ENCODE measurements at places on chromosomes 4 and X.

DNA sequence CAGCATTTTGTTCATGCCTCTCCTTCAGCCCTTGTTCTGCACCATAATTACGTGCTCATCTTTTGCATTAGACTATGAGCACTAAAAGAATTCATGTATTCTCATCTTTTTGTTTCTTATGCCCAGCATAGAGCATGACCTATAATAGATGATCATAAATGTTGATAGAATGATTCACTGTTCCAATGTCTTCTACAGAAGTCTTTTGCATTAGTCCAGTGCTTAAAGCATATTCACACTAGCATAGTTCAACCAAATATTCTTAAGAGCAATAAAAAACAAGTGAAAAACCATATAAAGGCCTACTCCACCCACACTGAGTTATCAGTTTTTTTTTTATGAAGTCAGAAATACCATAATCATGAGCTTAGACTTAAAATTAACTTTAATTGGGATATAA is 36.5 kb upstream of the SLC10A4 start:
- DNase-seq = no peak

DNA sequence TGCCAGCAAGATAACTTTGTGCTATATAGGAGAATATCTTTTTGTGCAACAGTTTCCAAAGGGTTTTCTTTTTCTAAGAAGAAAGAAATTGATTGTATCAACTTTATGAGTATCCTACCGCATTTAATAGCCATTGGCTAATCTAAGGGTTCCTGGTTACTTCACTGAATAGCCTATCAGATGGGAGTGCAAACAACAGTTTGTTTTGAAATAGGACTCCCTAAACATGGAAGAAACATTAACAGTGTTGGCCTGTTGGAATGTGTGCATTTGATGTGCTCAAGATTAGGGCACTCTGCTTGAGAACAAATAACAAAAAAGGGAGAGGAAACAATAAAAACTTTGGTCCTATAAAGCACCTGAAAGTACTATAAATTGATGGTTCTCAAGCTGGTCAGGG is 29.1 kb downstream of the NPNT start:
- no peak for DNase-seq

GRCh38 chr4:138087066-138087719 is 155.0 kb downstream of the SLC7A11 start:
- no peak for DNase-seq

DNA sequence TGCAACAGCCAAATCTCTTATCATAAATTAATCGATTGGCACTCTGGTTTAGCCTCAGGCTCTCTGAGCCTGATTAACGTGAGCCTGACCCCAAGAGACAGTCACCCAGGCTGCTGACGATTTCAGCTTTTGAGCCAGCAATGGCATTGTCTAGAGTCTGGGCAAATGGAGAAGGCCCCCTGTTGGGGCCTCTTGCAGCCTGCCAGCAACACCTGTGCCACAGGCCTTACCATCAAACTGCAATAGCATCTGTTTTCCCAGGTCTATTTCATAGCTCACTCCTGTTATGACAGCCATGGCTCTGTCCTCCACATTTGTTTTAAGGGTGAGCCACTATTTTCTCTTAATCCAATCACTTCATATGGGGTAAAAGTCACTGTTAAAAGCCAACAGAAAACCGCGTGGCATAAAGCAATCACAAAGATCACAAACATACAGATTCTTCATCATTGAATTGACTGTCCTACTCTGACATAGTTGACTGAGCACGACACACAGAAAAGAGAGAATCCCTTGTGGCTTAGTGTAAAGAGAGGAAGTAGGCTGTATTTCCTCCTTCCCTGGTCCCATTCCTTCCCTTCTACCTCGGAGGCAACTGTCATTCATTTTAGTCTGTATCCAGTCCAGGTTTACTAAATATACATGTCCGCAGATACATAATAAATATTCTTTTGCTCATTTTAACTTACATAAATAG is 47.8 kb downstream of the SLC9A7 start:
- no peak for DNase-seq

- no peak for DNase-seq
Observed at GRCh38 chrX:55867181-55867651, 149.7 kb downstream of the RRAGB start.

GRCh38 chr4:27087306-27088045 is 226.8 kb downstream of the STIM2 start:
- no peak for DNase-seq

GRCh38 chr4:6354119-6354518 is 84.5 kb downstream of the WFS1 start:
- DNase-seq = no peak

GRCh38 chr4:7189066-7189465 is 3.3 kb upstream of the SORCS2 start:
- no peak for DNase-seq

DNA sequence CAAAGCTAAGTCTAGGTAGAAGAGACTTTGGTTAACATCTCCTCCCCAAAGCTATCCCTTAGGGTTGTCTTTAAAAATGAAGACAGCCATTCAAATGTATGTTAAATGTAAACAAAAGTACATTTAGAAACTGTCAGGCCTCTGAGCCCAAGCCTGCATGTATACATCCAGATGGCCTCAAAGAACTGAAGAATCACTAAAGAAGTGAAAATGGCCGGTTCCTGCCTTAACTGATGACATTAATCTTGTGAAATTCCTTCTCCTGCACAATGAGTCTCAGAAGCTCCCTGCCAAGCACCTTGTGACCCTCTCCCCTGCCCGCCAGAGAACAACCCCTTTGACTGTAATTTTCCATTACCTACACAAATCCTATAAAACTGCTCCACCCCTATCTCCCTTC is 377.9 kb downstream of the FAM133A start:
- no peak for DNase-seq

DNA sequence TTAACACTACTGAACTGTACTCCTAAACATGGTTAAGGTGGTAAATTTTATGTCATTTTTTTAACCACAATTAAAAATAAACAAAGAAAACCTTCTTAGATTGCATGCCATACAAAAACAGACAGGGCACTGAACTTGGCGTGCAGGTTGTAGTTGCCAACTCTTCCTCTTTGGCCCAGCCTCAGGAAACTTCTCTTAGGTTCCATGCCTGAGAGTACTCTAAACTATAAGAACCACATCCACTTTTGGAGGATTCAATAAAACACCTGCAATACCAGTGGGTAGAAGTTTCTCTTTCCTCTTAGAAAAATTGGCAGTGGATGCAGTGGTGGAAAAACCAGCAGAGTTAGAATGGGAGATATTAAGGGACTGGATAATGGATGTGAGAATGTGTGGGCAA is 103.4 kb downstream of the LUZP4 start:
- DNase-seq = no peak

DNA sequence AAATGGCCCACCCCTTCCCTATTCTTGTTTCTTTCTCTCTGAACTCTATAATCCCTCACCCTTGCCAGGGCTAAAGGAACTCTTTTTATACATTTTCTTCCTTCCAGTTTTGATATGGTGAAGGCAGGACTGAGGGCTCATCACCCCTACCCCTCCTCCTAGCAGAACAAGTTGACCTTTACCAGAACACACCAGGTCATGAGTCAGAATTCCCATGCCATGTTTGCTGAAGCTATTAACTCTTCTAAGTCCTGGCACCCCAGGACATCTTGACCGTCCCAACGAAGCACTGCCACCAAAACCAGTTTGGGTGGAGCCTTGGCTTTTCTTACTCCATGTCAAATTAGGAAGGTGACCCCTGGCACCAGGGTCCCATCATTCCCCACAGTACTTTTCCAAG is 57.5 kb upstream of the DYNLT3 start:
- DNase-seq = no peak

- no peak for DNase-seq
Observed at GRCh38 chr4:40800064-40800463, 50.3 kb downstream of the NSUN7 start.

DNA sequence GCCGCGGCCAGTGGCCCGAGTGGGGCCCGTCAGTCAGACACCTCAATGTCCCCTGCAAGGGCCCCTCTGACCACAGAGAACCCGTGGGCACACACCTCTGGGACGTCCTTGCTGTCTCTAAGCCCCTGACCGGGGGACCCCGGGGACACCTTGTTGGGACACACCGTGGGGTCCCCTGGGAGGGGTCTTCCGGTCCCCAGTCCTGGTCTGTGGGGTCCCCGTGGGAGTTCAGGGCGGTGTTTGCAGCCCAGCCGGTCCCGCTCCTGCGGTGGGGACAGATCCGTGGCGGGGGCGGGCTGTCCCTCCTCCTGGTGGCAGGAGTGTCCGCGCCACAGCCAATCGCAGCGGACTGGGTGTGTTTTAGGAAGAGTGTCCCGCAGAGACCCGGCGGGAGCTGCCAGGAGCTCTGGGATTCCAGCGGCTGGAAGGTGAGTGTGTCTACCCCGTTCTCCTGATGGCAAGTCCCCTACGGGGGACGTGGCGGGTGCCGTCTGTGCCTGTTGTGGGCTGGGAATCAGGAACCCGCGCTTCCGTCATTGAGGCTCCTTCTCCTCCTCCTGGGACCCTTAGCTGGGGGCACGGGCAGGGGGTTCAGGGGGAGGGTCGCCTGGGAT is 5.1 kb upstream of the PLCXD1 start:
- DNase-seq = no peak

- no peak for DNase-seq
Observed at GRCh38 chrX:148284821-148285220, 215.6 kb upstream of the AFF2 start.

DNA sequence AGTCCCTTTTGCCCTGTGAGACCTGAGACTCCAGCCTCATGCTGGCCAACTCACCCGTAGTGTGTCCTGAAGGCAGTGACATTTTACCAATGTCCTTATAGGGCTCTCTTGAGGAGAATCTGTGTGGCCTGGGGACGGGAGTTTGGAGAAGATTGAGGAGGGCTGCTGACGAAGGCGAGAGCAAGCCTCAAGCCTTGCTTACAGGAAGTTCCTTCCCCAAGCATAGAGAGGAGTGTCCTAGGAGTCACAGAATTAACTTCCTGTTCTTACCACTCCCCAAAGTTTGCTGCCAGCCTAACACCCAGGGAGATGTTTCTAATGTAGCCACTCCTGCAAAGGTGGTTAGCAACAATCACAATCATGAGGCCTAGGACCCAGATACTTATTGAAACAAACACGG is at the start of gene NXF3:
TSS of gene NXF3 (minus strand) at position 202 of the 400 bp plus-strand sequence. CDS start at position 82, 120 bp downstream.
- no peak for DNase-seq

- no peak for DNase-seq
Observed at GRCh38 chrX:153411255-153411987, at the start of gene ZFP92. TSS of gene ZFP92 (plus strand) at chrX:153411472. CDS start at chrX:153418323, 6,851 bp downstream.

GRCh38 chr4:1661695-1662094 is 22.4 kb downstream of the FAM53A start:
- no peak for DNase-seq

DNA sequence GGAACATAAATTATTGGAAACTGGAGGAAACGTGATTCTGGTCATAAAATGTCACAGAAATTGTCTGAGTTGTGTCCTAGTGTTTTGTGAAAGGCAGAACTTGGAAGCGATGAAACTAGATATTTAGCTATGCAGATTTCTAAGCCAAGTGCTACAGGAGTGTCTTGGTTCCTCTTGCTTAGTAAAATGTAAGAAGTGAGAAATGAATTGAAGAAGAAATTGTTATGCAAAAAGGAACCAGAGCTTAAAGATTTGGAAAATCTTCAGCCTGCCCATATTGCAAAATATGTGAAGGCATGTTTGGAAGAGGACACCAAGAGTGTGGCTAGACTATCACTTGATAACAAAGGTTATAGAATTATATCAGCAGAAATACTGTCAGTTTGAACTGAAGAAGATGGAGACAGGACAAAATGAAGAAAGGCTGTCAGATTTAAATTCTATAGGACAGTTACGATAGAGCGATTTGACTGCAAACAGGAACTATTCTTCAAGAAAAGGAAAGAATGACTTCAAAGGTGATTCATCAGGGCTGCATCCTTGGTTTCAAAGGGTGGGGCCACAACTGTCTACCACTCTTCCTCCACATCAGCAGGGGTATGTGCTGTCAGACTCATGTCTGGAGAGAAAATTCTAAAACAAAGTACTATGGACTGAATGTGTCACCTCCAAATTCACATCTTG is 9.4 kb upstream of the CDS1 start:
- no peak for DNase-seq

GRCh38 chrX:11597479-11597878 is 68.2 kb downstream of the ARHGAP6 start:
- DNase-seq = no peak

GRCh38 chr4:150909116-150909515 is 106.0 kb downstream of the LRBA start:
- no peak for DNase-seq

DNA sequence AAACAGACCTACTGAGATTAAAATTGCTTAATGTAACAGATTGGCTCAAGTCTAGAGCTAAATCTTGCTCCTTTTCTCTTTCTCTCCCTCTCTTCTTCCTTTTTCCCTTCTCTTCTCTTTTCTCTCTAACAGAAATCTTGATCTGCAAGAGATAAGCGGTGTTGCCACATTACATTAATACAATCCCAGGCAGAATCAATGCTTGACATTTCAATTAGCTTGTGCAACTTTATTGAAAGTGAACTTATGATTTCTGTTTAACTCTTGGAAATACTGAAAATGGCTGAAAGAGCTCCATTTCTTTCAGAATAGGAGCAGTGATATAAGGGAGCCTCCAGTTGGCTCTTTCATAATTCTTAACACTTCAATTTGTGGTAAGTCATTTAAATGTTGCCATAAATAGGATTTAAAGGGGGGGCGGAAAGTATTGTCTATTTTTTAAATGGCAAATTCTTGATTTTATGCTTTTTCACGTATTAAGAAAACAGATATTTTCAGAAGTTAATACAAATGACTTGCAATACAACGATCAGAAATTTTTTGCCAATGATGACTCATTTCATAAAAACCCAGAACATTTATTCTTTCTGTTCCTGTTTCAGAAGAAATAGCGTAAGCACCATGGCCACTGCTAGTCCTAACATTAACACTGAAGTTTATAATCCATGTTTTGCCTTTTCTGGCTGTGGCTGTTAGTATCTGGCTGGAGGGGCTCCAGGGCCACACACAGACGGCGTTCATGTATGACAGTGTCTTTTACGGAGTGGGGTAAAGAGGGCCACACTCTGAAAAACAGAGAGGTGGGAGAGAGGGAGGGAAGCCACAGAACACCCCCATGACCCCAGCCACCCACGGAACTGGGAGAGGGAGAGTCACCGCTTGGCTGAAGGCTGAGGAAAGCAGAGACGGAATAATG is 115.7 kb upstream of the FAT1 start:
- peak; percentile 21 for DNase-seq

DNA sequence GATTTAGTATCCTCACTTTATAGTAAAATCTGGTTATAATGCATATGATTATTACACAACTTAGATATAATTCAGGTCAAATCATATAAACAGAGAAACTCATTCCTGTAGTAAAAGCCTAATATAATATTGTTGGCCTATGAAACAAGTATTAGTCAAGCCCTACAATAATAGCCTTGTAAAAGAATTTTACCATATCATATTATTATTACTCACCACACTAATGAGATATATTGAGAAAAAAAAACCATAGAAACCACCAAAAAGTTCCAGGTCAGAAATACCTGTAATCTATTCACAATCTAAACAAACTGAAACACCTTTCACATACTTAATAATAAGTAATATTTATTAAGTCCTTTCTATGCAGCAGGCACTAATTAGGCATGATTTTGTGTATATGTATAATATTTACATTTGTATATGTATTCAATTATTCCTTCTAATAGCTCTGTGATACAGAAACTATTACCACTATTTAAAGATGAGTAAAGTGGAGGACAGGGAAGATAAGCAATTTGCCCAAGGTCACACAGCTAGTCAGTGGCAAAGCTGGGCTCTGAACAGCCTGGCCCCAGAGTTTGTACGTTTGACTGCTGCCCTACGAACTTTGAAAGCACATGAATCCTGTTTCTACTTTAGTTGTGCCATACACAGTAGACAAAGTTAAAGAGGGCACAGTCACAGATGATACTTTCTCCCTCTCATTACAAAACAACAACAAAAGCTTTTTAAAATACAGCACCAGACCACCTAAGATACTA is 9.0 kb downstream of the ZNF827 start:
- no peak for DNase-seq

GRCh38 chr4:37443137-37443536 is 198.6 kb downstream of the NWD2 start:
- no peak for DNase-seq

All from H4 (cell line).